Activated CD4-positive, alpha-beta memory T cell treated with anti-CD3 and anti-CD28 coated beads, Interleukin-2, amount 10 ng/mL, durations not matched to agents 7 days and 5 days (primary cell): ENCODE measurements at places on chromosomes 6 and 20.

- DNase-seq = no peak
These were observed 255.0 kb upstream of the HTR1E start for GRCh38 chr6:86682297-86682696.

- DNase-seq = no peak
These were observed 196.8 kb downstream of the ATXN1 start for GRCh38 chr6:16564436-16564835.

DNA sequence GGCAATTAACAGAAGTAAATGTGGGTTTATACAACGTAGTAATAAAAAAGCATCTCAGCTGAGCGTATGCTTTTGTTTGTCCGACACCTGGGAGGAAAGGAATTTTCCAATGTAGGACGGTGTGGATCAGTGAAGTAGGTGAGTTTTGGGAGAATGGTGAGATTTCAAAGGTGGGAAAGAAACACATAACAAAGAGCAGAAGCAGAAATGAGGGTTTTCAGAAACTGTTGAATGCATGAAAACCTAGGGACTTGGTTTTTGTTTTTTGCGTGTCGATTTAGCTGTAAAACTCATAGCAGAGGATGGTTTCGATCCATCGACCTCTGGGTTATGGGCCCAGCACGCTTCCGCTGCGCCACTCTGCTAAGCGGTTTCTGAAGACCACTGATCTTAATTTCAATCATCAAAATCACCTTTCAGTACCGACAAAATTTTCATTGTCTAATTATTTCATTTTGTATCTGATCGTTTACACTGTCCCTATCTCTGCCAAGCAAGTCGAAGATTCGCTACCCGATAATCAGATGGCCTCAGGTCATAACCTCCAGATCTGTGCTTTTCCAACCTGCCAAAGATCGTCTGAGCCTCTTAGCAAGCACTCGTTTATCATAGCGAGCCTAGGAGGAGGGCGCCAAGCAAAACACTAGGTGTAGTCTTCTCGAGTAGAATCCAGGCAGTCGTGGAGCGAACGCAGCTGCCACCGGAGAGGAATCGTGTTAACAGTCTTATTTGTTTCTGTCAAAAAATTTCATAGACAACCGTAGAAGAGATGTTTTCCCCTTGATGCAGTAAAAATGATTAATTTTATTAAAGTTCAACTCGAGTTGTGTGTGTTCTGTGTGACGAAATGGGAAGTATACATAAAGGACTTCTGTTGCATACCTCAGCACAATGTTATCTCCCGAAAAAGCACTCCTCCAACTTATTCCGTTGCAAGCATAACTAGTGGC is 20.9 kb upstream of the POM121L2 start:
- DNase-seq = no peak

DNA sequence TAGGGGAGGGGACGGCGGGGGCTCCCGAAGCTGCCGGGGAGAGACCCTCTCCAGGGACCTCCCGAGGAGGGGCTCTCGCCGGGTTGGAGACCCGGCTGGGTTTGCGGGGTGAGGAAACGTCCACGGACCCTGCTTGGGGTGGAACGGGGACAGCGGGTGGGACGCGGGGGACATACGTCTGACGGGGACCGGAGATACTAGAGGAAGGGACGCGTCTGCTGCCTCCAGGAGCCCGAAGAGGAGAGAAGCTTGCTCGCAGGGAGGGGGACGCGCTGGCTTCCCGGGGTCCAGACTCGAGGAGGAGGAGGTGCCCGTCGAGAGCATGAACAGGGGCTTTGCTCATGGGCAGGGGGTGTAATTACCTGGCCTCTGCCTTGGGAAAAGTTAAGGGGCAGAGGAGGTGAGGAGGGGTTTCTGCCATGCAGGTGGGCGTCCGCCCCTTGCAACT is 593 bp downstream of the DNMT3B start:
- DNase-seq = peak; percentile 27

DNA sequence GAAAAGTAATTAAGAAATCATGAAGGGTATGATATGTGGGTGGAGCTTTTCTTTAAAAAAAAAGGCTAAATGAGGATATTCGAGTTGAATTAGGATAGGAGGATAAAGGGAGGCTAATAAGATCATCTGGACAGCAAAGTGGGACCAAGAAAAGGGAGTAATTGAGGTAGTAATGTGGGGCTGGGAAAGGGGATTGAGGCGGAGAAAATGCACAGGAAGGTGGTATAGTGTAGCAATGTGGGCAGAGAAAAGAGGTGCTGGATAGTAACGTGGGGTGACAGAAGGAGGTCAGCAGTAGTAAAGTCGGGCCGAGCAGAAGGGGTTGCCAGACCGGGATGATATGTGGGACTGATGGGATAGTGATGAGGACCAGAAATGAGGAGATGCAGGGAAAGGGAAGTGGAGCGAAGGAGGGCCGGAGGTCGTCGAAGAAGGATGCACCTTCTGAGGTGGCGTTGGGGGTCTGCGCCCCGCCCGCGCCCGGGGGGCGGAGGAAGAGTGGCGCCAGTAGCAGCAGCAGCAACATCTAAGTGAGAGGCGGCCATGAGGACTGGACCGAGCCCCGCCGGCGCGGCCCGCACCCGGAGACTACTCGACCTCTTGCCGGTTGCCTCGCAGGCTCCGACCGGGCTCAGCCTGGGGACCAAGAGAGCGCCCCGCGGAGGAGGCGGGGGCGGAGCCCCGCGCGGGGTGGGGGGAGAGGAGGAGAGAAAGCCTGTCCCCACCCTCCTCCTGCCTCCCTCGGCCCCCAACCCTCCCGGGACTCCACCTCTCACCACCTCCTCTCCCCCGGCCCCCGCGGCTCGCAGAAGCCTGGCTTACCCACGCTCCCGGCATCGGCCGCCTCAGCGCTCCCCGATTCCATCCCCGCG is 887 bp downstream of the GABBR1 start:
- DNase-seq = peak; percentile 64

DNA sequence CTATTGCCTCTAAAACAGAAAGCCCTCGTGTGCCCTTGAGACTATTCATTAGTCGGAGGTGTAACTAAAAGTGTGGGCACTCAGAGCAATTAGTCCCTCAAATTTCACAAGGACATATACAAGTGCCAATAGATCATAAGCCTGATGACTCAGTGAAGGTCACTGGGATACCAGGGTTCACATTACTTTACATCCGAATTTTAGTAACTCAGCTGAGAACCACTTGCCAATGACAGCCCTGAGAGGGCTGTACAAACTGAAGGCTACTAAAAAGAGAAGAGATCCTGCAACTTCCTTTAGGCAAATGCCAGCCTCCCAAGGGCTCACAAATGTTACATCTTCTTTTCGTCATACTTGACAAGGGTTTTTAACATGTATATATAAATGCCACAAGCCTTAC is 369.6 kb downstream of the TENT5A start:
- no peak for DNase-seq

DNA sequence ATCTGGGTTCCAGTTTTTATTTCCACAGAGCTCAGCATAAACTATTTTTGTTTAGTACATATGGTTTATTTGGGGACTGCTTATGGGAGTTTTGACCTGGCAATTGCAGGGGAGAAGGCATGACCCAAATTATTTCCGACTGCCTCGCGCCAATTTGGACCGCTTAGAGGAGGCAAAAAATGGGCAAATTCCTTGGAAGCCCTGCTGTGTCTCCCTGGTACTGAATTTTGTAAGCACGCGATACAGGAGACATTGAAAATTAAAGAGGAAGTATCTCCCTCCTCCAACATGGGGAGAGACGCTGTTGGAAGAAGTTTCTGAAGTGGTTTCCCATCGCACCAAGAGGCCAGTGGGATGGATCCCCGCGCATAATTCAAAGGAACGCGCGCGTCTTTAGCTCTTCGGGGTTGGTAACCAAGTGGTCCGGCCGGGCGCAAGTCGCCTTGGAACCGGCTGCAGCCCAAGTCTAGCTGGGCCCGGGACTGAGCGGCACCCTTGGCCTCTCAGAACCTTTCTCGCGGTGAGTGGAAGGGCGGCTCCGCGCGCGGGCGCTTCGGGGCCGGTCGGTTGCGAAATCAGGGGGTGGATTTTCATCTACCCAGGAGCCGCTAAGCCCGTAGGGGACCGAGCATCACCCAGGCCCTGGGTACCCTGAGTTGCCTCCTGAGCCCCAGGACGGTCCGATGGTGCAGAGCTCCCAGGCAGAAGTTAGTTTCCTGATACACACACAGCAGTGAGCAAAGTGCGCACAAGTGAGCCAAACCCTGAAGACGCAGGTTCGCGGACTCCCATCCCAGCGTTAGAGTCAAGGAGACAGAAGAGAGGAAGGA is 6.2 kb downstream of the NKX2-2 start:
- no peak for DNase-seq

GRCh38 chr6:40695114-40695513 is 108.0 kb upstream of the LRFN2 start:
- no peak for DNase-seq

DNA sequence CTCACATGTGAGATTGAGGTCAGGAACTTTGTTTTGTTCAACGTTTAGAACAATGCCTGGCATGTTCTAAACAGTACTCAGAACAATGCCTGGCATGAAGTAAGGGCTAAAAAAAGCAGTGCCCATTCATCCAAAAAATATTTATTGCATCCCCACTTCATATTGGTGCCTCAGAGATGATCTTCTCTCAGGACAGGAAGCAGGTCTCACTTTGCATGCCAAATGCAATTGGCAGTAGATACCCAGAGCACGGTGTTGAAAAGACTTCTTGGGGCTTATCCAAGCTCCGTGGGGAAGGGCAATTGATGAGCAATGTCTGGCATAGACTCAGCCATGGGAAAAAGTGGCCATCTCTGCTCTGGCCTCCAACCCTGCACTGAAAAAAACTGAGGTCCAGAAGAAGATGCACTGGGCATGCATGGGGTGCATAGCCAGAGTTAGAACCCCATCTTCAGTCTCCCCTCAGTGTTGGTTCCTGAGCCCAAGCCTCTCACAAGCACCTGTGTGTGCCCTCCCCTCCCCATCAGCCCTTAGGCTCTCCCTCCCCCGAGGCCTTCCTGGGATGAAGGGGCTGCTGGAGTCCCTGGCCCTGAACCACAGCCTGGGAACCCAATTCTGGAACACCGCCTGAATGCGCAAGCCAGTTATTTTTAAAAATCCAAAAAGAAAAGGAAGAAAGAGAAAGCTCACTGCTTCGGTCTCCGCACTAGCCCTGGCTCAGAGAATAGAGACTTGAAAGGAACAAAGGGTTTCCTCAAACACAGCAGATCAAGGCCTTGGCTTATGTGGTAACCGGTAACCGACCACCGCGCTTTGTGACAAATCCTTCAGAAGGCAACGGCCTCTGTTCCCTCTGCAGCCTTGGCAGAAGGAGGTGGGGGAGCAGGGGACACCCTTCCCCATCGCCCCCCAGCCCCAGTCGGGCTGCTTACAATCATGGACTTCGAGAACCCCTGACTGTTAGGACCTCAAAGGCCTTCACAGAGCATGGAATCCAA is 78.5 kb upstream of the SIRPA start:
- no peak for DNase-seq

DNA sequence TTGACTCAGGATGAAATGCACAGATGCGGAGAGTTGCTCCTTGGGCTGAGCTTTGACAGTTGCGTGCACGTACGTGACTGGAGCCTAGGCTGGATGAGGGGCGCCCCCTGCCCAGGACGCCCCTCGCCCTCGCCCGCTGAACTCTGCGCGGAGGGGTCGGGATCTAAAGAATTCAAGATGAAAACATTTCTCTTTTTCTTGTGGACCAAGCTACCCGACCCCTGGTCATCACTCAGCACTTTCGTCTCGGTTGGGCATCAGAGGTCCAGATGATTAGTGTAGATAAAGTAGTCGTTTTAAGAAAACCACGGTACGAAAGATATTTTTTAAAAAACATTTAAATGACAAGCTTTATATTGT is 700 bp downstream of the DTD1 start:
- DNase-seq = no peak

- DNase-seq = no peak
These were observed 96.6 kb upstream of the IRAK1BP1 start for GRCh38 chr6:78770765-78771164.

DNA sequence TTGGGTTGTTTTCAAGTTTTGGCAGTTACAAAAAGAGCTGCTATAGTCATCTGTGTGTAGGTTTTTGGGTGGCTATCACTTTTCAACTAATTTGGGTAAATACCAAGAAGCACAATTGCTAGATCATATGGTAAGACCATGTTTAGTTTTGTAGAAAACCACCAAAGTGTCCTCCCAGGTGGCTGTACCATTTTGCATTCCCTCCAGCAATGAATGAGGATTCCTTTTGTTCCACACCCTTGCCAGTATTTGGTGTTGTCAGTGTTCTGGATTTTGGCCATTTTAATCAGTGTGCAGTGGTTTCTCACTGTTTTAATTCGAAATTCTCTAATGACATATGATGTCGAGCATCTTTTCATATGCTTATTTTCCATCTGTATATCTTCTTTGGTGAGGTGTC is 457.5 kb upstream of the ARID1B start:
- DNase-seq = no peak

DNA sequence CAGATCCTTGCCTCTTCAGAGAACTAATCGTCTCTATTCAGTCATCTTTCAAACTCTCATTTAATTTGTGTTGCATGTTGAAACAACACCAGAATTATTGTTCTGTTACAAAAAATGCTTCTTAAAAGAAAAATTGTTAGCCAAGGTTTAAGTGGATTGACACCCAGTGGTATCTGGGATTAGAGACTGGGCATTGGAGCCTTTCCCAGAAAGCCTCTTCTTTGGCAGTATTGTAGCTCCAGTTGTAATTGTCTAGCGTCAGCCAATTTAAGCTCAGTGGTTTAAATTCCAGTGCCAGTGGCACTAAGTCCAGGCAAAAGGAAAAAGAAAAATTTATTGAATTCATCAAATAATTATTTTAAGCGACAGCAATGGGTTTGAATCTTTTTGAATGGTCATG is 801 bp downstream of the CCDC28A start:
- no peak for DNase-seq

DNA sequence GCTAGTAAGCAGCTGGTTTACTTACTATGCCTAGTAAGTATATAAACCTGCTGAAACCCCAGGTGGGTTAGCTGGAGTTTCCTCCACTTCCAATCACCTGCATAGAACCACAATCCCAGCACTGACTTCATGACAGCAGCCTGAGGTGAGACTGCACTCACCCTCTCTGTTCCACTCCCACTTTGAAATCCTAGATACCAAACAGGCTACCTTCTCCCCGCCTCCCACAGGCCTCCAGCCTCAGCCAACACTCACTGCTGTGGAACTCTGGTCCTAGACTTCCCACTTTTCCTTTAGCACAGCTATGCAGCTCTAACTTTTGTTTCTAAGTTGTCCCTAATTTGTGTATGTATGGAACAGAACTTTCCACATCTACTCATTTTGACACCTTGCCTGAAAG is 149.7 kb upstream of the ARID1B start:
- no peak for DNase-seq
